Fibroblast of pulmonary artery (primary cell): ENCODE measurements at places on chromosomes 6 and 20.

DNA sequence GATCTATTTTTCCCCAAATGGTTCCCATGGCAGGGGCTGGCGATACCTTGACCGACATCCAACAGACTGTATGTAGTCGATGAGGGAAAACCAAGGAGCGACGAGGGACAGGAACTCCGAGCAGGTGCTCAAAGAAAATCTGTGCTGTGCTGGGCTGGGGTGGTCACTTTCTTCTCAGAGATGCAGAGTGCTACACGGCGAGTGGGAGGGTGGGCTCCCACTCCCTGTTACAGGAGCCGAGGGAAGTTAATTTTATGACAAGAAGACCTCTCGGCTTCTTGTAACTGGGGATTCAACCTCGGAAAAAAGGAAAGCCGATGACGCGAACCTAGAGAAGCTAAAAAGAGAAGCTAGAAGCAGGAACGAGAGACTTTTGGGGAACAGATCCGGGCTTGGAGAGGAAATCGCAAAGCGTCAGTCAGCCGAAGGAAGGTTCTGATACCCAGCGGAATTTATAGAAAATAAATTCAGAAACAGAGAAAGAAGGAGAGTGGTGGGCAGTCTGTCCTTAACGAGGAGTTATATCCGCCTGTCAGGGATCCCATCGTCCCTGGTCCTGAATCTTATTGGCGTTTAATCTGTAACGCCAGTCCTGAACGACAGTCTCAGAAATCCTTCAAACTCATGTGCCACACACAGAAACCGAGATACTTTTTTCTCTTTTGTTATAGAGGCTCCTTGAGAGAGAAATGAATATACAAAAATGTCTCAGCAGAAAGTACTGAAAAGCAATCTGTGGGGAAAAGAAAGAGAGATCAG is 84.6 kb upstream of the ZNF322 start:
- DNase-seq, result no peak

DNA sequence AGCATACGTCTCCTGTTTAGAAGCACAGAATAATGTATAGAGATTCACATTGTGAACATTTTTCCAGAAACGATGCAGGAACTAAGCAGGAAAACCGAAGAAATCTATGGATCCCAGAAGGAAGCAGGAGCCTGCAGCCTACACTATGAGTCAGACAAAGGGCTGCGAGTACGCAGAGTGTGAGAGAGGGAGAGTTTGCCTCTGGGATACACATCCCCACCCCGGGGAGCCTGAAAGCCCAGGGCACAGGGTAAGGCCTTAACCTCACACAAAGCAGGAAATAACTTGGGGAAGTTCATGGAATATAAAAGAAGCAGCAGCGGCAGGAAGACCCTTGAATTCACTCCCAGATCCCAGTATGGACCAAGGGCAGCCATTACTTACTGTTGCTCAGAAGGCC is 842.1 kb upstream of the MANEA start:
- no peak for DNase-seq

GRCh38 chr6:143754204-143754603 is 76.4 kb downstream of the PHACTR2 start:
- no peak for DNase-seq

DNA sequence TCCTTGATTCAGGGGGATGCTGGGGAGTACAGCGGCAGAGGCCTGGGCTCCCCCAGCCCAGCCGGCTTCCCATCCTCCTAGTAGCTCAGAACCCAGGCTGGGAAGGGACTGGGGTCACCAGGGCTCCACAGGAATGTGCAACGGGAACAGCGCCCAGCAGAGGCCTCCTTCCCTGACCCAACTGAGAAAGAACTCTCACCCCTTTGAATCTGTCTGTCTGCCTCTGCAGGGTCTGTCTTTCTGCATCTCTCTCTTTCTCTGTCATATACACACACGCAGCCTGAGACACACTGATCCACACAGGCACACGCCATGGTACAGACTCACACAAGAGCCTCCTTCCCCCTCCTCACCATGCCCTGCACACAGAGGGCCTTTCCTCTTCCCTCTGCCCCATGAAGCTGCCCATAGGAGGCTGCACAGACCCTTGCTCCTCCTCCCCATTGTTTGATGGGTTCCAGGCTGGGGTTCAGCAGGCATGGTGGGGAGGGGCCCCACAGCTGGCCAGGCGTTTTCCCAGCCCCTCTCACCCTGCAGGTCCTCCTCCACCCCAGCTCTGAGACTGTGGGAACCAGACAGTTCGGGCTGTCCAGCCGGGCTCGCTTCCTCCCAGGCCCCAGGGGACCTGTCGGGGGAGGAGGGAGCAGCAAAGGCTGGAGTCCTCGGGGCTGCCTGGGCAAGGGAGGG is 2.8 kb downstream of the FOXS1 start:
- peak; percentile 83 for DNase-seq

GRCh38 chr6:51585264-51585663 is 502.1 kb downstream of the PKHD1 start:
- DNase-seq, result no peak

- DNase-seq, result no peak
These were observed 29.2 kb downstream of the FRMD1 start for GRCh38 chr6:168049706-168050224.

- DNase-seq, result peak; percentile 8
These were observed 136.1 kb upstream of the THEMIS start for GRCh38 chr6:128036808-128037570.

DNA sequence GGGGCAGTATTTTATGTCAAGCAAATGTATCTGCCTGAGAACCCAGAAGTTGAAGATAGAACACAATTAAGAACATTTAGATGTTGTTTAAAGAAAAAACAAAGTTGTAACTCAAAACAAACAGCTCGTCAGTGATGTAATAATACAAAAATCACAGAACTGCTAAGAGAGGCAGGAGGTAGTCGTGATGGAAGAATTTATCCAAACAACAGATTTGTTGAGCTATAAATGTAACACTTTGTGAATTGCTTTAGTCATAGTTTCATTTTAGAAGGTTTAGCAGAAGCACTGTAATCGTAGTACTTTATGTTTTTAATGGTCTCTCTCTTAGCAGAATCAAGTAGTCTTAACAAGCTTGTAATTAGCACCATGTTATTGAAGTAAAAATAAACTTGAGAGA is 73.6 kb downstream of the SCAF8 start:
- DNase-seq, result no peak

GRCh38 chr20:5073660-5074231 is 46.0 kb downstream of the PCNA start:
- DNase-seq, result no peak
